GM10248 (cell line): ENCODE measurements at places on chromosomes 2 and 18.
A peak's percentile ranks its signal among the peaks of the same experiment; 100 is the strongest.

- DNase-seq: peak; percentile 80
These were observed 111.7 kb downstream of the ANKRD44 start for GRCh38 chr2:197198890-197199289.

- DNase-seq: no peak
These were observed 265.8 kb downstream of the TNS1 start for GRCh38 chr2:217736776-217737550.

GRCh38 chr2:172740856-172741255 is 5.2 kb downstream of the RAPGEF4 start:
- no peak for DNase-seq

GRCh38 chr2:216634370-216635148 is 1.3 kb downstream of the IGFBP2 start:
- no peak for DNase-seq

DNA sequence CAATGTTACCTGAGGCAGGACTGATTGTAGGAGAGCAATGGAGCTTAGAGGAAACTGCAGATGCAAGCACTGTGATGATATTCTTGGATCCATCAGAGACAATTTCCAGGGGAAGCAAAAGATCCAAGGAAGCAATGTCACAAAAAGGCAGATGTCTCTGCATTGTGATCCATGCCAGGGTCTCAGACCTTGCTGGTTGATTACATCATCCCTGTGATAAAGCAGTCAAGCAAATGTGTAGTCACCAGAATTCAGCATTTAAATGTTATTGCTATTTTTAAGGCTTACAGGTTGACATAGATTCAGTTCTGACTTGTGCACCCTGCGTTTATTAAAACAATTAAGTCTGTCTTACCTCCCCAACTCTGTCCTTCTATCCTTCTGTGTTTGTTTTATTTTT is 56.8 kb upstream of the CCDC85A start:
- no peak for DNase-seq
